Mesenteric fat pad (tissue), 1 donor: ENCODE measurements at places on chromosomes 7 and 10. TPM values are rescaled to one million over a fixed set of nuclear protein-coding genes. Genes with fewer than 3 reads are reported as not detected.
A peak's percentile ranks its signal among the peaks of the same experiment; 100 is the strongest.

GRCh38 chr10:103736763-103737162 lies 118.6 kb downstream of the SH3PXD2A start:
- no peak for DNase-seq

GRCh38 chr7:130425796-130426195 lies 15.0 kb downstream of the CEP41 start:
- DNase-seq: no peak

DNA sequence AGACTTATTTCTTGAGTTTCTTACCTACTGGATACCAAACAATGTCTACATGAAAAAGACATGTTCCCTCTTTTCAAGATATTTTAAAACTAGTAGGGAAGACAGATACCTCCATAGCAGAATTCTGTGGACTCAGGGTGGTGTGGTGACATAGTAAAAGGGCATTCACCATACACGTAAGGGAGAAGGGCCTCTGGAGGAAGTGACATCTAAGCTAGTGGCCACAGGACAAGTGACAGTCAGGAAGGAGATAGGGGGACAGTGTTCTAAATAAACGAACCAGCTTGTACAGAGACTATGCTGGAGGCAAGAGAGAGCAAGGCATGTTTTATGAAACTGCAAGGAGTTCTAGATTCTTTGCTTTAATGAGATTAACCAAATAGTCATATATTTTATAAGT lies 321.7 kb upstream of the LRGUK start:
- DNase-seq: no peak

DNA sequence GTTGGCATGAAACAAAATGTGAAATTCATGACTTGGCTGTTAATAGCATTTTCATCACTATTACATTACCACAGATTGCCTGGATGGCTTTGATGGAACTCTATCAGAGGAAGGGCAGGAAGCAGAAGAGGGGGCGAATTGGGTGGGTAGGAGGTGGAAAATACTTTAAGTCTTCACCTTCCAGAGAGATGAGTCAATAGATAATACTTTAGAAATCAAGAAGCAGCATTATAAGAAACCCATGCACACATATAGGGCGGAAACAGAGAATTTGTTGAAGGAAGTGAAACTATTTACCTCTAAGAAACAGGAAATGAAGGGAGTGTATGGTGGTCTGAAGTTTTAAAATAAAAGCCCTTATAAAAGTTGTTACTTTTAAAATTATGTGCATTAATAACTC lies 152.1 kb upstream of the TARP start:
- no peak for DNase-seq

DNA sequence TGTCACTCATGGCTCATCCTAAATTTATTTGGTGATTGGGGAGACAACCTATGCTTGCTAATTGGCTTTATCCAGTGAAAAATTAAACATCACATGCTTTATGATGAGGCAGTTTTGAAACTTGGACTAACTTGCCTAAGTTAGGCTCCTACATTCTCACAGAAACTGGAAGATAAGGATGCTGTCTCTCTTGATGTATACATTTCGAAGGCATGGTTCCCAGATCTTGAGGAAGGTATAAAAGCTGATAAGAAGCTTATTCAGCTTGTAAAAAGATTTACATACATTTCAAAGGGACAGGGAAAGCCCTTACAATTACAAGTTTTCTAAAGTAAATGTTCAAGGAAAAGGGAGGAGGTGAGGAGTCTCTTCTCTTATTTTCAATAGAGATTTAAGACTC lies 561.7 kb downstream of the IPMK start:
- no peak for DNase-seq

DNA sequence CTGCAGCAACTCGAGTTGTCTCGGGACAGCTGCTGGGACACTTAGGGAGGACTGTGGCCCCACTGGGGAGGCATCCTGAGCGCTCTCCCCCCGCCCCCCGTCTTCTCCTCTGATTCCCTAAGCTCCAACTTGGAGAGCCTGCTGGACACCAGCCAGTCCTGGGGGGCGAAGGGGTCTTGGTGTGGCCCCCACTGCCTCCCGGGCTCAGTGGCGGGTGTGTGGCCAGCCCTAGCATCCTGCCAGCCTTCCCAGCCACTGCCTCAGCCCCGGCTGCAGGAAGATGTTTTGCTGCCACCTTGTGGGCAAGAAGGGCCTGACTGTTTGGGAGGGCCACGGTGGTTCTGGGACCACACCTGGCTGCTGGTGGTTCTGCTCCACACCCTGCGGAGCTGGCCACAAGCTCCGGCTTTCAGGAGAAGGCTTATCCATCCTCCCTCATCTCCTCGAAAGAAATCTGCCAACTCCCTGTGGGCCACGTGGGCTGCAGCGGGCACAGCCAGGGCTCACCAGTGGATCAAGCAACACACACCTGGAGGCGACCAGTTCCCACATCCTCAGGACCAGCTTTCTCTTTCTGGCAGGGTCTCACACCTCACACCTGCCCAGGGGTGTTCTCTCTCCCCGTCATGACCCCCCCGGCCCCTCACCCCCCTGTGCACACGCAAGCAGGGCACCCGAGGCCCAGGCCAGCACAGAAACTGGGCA lies 24.8 kb downstream of the AGAP3 start:
- no peak for DNase-seq

DNA sequence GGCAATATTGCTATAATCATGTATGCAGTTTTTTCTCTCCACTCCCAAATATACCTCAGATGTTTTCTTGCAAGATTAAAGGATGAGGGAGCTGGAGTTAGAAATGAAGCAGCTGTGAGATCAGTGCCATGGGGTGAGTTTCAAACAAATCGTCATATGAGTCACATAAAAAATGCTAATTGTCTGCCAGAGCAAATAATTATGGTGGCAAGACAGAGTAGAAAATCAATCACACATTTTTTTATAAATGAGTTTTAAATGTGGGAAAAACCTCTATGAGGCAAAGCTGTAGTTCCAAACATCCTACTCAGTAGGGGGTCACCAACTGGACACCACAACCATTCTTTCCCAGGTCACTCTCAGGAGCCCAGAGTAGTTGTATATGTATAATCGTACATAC lies 55.3 kb downstream of the CH25H start:
- DNase-seq: no peak

DNA sequence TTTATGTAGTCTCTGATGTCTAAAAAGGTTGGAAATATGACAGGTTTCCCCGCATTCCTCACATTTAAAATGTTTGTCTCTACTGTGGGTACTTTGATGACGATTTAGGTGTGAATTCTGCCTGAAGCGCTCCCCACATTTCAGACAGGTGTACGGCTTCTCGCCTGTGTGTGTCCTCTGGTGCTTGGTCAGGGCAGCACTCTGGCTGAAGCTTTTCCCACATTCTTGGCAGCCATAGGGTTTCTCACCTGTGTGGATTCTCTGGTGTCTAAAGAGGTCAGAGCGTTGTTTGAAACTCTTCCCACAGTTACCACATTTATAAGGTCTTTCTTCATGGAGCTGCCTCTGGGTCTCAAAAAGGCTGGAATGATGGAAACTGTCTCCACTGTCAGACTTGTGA lies 6.3 kb downstream of the ZNF394 start:
- no peak for DNase-seq

GRCh38 chr7:129519464-129519863 lies 17.1 kb downstream of the SMKR1 start:
- DNase-seq: no peak

- DNase-seq: peak; percentile 85
These were observed 33.2 kb downstream of the MAD1L1 start for GRCh38 chr7:2199528-2199927.

GRCh38 chr7:14020339-14020900 lies 31.0 kb upstream of the ETV1 start:
- DNase-seq: no peak

DNA sequence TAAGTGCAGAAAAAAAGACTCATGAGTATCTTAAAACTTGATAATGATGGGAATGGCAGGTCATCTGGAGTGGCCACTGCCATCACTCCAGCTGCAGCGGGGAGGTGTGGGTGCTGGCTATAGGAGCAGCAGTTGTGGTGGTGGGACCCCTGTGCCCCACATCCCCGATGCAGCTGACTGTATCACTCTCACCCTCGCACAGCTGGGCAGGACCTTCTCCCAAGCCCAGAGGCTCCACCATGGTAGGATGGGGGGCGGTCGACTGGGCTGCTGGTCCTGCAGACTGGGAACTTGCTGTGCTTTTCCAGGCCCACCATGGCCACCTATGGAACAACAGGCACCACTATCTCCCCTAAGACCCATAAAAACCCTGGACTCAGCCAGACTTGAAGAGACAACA lies 844.4 kb downstream of the SORCS1 start:
- no peak for DNase-seq

DNA sequence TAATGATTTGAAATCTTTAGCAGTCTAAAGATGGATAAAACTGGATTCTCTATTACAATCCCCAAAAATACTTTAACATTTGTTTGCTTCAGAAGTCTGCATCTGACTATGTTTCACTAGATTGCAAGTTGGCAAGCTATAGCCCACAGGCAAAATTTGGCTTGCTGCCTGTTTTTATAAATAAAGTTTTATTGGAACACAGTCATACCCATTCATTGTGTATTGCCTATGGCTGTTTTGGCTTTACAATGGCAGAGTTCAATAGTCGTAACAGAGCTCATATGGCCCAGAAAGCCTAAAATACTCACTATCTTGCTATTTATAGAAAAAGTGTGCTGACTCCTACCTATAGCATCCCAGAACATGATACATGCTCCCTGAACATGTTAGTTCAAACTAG lies 89.0 kb upstream of the GPR141 start:
- no peak for DNase-seq

Gene HOXA11
- 6.1 TPM for total RNA-seq

Gene HECW1
- 2.6 TPM for total RNA-seq

Gene CLDN3
- not detected for total RNA-seq

Gene PDK4
- total RNA-seq: 482 TPM

Gene CALML3
- not detected for total RNA-seq

Gene SMKR1
- not detected for total RNA-seq

Gene KDM7A
- 16.4 TPM for total RNA-seq

Gene SPAG6
- total RNA-seq: 0.51 TPM

Gene OPN4
- total RNA-seq: not detected

Gene CYP2C18
- 0.39 TPM for total RNA-seq

Gene GPR158
- total RNA-seq: 0.58 TPM
